ENCODE measurements at places on chromosomes 6 and 20. TPM values are rescaled to one million over a fixed set of nuclear protein-coding genes. Genes with fewer than 3 reads are reported as not detected.

DNA sequence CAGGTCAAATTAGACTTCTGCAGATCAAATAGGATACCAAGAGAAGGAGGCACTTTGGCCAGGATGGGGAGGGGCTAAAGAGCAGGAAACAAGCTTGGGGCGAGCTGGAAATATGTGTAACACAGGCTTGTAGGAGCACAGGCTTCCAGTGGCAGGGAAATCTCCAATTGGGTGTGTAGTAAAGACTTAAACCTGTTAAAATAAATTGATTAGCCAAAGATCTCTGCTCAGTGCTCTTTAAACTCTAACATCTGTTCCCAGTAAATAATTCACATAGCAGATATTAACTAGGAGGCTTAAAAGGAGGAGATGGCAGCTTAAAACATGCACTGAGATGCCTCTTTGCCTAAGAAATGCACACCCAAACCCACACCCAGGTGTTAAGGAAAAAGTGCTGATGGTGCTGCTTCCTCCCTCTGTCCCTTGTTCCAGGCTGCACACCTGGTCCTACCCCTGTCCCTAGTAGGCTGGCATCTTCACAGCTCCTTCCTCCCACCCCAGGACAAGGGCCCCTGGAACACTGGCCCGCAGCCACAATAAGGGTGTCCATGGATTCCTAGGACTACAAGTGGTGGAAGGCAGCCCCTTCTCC is 93.5 kb upstream of the MLN start:
- peaks cover 35% of the 10 kb centered on the region for H3K4me1 ChIP-seq
- no peaks in the 10 kb centered on the region for H3K36me3 ChIP-seq
- no peak for DNase-seq
- no peak overlapping the region for H3K27ac ChIP-seq

- H3K4me3 ChIP-seq, result no peak overlapping the region
- peak overlapping the region; percentile 24 for H3K27ac ChIP-seq
- peaks cover 17% of the 10 kb centered on the region for H3K4me1 ChIP-seq
- H3K36me3 ChIP-seq, result no peaks in the 10 kb centered on the region
These were observed 135.6 kb upstream of the PTPRK start for GRCh38 chr6:128655978-128656498.

The RNF144B gene
- 11.2 TPM for total RNA-seq

- no peaks in the 10 kb centered on the region for H3K36me3 ChIP-seq
- no peak for DNase-seq
- peaks cover 6% of the 10 kb centered on the region for H3K27me3 ChIP-seq
These were observed 547.5 kb upstream of the ADGRB3 start for GRCh38 chr6:68087399-68088133.

The NFATC2 gene
- total RNA-seq, result 2.2 TPM

DNA sequence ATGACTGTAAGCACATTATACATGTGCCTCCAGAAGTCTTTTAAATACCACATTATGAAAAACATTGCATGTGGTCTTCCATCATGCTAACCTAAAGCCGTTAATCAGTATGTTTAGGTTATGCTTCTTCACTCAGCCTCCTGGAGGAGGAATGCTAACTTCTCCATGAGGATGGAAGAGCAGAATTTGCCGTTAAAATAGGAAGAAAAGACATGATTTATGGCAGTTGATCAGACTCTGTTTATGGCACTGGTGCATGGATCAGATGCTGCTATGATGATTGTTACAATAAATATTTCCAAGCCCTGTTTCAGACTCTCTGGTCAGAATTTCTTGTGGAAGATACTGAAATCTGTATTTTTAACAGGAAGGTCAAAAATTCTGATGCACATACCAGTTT is 31.7 kb downstream of the MAP3K4 start:
- no peaks in the 10 kb centered on the region for H3K27me3 ChIP-seq
- H3K4me1 ChIP-seq, result peaks cover 28% of the 10 kb centered on the region
- H3K36me3 ChIP-seq, result peaks cover 1% of the 10 kb centered on the region
- no peak overlapping the region for H3K4me3 ChIP-seq
- H3K27ac ChIP-seq, result no peak overlapping the region

The CDYL gene
- 63.7 TPM for total RNA-seq

DNA sequence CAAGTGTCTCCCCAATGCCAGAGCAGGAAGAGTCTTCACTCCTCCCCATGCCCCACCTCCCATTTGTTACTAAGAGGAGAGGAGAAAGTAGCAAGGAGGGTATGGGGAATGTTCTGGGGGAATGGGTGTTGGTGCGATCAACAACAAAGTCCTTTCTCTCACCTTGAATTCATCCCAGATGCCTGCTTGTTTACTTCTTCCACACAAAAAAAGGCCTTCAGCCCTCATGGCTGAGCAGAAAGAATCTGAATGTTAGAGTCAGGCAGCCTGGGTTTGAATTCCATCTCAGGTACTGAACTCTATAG is 9.9 kb downstream of the MOG start:
- DNase-seq, result no peak
- no peaks in the 10 kb centered on the region for H3K36me3 ChIP-seq
- H3K27ac ChIP-seq, result no peak overlapping the region
- H3K4me1 ChIP-seq, result peaks cover 22% of the 10 kb centered on the region
- peaks cover 6% of the 10 kb centered on the region for H3K27me3 ChIP-seq
